ENCODE measurements at places on chromosomes 4 and X.

GRCh38 chr4:89737888-89738287 lies 99.1 kb downstream of the SNCA start:
- no peaks in the 10 kb centered on the region for H3K4me1 ChIP-seq
- no peaks in the 10 kb centered on the region for H3K27me3 ChIP-seq
- DNase-seq, result no peak
- no peak overlapping the region for H3K4me3 ChIP-seq
- H3K36me3 ChIP-seq, result no peaks in the 10 kb centered on the region
- H3K27ac ChIP-seq, result no peak overlapping the region

GRCh38 chr4:145797278-145797677 lies 117.3 kb downstream of the C4orf51 start:
- no peaks in the 10 kb centered on the region for H3K27me3 ChIP-seq
- DNase-seq, result no peak
- H3K4me1 ChIP-seq, result no peaks in the 10 kb centered on the region
- no peaks in the 10 kb centered on the region for H3K36me3 ChIP-seq

GRCh38 chrX:20001588-20001987 lies 10.7 kb upstream of the BCLAF3 start:
- H3K36me3 ChIP-seq, result no peaks in the 10 kb centered on the region
- H3K4me3 ChIP-seq, result no peak overlapping the region
- no peak overlapping the region for H3K27ac ChIP-seq
- H3K27me3 ChIP-seq, result no peaks in the 10 kb centered on the region
- no peaks in the 10 kb centered on the region for H3K4me1 ChIP-seq
- DNase-seq, result no peak

DNA sequence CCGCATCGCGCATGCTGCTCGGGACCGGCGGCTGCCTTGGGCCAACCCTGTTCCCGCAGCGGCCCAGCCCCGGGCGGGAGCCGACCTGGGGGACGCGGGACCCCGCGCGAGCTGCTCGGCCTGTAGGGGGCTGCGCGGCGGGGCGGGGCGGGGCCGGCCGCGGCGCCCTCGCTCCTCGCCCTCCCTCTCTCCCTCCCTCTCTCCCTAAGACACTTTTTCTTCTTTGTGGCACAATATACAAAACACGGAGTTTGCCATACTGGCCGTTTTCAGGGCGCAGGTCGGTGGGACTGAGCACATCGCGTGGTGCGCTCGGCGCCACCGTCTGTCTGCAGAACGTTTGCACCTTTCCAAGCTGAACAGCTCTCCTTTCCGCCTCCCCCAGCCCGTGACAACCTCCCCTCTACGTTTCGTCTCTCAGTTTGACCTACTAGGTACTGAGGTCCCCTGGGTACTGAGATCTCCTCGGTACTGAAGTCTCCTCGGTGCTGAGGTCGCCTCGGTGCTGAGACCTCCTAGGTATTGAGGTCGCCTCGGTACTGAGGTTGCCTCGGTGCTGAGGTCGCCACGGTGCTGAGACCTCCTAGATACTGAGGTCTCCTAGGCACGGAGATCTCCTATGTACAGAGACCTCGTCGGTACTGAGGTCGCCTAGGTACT lies 261.1 kb upstream of the PLCXD1 start:
- H3K27me3 ChIP-seq, result no peaks in the 10 kb centered on the region
- peak overlapping the region; percentile 47 for H3K4me3 ChIP-seq
- no peak overlapping the region for H3K27ac ChIP-seq
- H3K4me1 ChIP-seq, result peaks cover 5% of the 10 kb centered on the region

DNA sequence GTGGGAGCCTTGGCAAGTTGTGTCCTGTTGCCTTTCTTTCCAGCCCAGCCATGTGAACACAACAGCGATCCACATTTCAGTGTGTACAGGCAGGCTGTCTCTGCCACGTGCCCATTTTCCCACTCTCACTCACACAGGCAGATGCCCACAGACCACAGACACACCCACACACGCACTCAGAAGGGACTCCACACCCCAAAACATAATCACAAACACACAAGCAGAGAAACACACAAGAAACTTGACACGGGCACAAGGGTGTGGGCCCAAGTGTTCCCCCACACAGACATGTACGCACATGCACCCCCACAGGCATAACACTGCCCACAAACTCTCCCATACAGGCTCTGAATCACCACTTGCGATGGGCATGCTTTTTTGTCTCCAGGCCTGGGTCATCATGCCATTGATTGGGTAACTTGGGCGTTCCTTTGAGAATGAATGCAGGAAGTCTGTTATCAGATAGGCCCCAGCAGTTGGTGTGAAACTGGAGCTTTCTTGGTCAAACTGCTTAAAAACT lies 84.3 kb downstream of the NBDY start:
- DNase-seq, result no peak
- H3K27ac ChIP-seq, result no peak overlapping the region
- no peaks in the 10 kb centered on the region for H3K4me1 ChIP-seq
- H3K36me3 ChIP-seq, result no peaks in the 10 kb centered on the region
- H3K27me3 ChIP-seq, result no peaks in the 10 kb centered on the region

GRCh38 chrX:76996641-76997040 lies 450.5 kb upstream of the FGF16 start:
- no peak for DNase-seq
- no peaks in the 10 kb centered on the region for H3K27me3 ChIP-seq
- H3K36me3 ChIP-seq, result no peaks in the 10 kb centered on the region

- no peak overlapping the region for H3K4me3 ChIP-seq
- H3K27me3 ChIP-seq, result no peaks in the 10 kb centered on the region
Measured at GRCh38 chr4:78426972-78427371, 124.6 kb upstream of the ANXA3 start.

GRCh38 chr4:120071192-120071795 lies 4.6 kb upstream of the MAD2L1 start:
- no peaks in the 10 kb centered on the region for H3K36me3 ChIP-seq
- peaks cover 6% of the 10 kb centered on the region for H3K4me1 ChIP-seq
- no peaks in the 10 kb centered on the region for H3K27me3 ChIP-seq
- H3K4me3 ChIP-seq, result peak overlapping the region; percentile 14
- no peak overlapping the region for H3K27ac ChIP-seq

- peaks cover 4% of the 10 kb centered on the region for H3K4me1 ChIP-seq
- no peaks in the 10 kb centered on the region for H3K27me3 ChIP-seq
- DNase-seq, result no peak
- no peak overlapping the region for H3K4me3 ChIP-seq
- H3K36me3 ChIP-seq, result no peaks in the 10 kb centered on the region
Measured at GRCh38 chr4:70930530-70931256, 28.5 kb downstream of the MOB1B start.

DNA sequence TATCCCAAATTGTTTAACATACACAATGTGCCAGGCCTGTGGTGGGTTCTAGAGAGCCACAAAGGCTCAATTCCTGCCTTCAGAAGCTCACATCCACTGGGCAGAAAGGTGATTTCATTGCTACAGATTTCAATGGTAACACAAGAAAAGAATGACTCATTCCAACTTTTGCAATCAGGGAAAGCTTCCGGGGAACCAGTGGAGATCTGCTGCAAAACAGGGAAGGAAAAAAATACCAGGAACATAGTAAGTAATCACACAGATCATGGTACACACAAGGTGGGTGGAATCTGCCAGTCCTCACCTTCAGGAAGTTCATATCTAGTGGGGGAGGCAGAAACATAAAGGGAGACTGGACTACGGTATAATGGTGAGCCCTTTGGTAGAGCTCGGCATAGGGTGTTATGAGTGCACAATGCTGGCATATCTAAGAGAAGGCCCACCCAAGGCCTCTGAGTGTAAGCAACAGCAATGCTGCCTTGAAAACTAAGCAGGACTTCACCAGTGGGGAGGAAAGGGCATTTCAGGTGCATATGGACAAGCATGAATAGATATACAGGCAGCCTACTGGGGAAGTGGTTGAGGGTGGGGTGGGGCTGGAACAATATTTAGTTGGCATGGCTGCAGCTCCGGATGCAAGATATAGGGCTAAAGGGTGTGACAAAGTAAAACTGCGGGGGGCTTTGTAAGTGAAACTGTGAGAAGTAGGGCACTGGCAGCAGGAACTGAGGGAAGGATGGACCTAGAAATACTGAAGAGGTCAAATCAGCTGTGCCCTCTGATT lies 24.2 kb downstream of the GPRIN3 start:
- no peak overlapping the region for H3K4me3 ChIP-seq
- DNase-seq, result no peak
- no peaks in the 10 kb centered on the region for H3K4me1 ChIP-seq
- H3K36me3 ChIP-seq, result no peaks in the 10 kb centered on the region

GRCh38 chr4:109574931-109575804 lies 15.1 kb downstream of the MCUB start:
- no peaks in the 10 kb centered on the region for H3K36me3 ChIP-seq
- H3K27me3 ChIP-seq, result no peaks in the 10 kb centered on the region
- no peak for DNase-seq
- no peaks in the 10 kb centered on the region for H3K4me1 ChIP-seq
- no peak overlapping the region for H3K27ac ChIP-seq

GRCh38 chrX:7068939-7069367 lies 78.6 kb upstream of the STS start:
- H3K27me3 ChIP-seq, result no peaks in the 10 kb centered on the region
- no peak overlapping the region for H3K27ac ChIP-seq
- no peaks in the 10 kb centered on the region for H3K4me1 ChIP-seq
- H3K36me3 ChIP-seq, result no peaks in the 10 kb centered on the region
- no peak for DNase-seq
- no peak overlapping the region for H3K4me3 ChIP-seq
